MCF 10A (cell line): ENCODE measurements at places on chromosomes 11 and 22. TPM values are rescaled to one million over a fixed set of nuclear protein-coding genes. Genes with fewer than 3 reads are reported as not detected.
A peak's percentile ranks its signal among the peaks of the same experiment; 100 is the strongest.

PDE2A gene
- 1.9 and 3.3 TPM in 2 replicates for total RNA-seq

DNA sequence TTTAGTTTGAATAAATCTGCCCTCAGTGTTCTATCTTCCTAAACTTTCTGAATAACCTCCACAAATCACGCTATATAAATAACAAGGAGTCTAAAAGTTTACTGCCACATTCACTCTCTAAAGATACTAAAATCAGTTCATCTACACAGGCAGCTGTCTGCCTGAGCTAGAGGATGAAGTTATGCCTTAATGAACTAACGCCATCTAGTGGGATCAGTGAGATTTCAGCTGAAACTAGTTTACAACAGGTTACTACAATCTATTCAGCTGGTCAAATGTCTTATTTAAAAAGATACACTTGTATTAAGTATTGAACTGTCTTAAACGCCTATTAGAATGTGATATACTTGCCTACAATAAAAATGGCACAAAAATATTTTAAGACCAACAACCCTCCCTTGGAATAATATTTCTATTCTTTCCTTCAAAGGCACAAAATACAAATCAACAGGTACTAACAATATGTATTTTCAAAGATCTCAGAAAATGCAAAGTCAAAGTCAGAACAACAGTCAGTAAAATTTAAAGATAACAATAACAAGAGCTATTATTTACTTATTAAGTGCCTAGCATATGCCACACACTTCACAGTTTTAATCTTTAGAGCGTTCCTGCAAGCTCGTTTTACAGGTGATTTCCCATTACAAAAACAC lies 84.1 kb downstream of the LARGE2 start:
- H3K27ac ChIP-seq: no peak overlapping the region
- H3K4me3 ChIP-seq: no peak overlapping the region
- peaks cover 12% of the 10 kb centered on the region for H3K4me1 ChIP-seq
- no peaks in the 10 kb centered on the region for H3K27me3 ChIP-seq

- no peak for DNase-seq
- H3K4me1 ChIP-seq: no peaks in the 10 kb centered on the region
- H3K4me3 ChIP-seq: no peak overlapping the region
Measured at GRCh38 chr22:49413551-49413950, 414.1 kb downstream of the BRD1 start.

- H3K36me3 ChIP-seq: peaks cover 7% of the 10 kb centered on the region
- DNase-seq: peak; percentile 75
- H3K4me3 ChIP-seq: no peak overlapping the region
- no peaks in the 10 kb centered on the region for H3K27me3 ChIP-seq
- no peak overlapping the region for H3K27ac ChIP-seq
Measured at GRCh38 chr11:75554258-75555022, 7.6 kb upstream of the SERPINH1 start.

CAPN5 gene
- total RNA-seq: 0.26 and 0.49 TPM in 2 replicates

- no peaks in the 10 kb centered on the region for H3K27me3 ChIP-seq
- H3K36me3 ChIP-seq: peaks cover 7% of the 10 kb centered on the region
- no peak overlapping the region for H3K4me3 ChIP-seq
- H3K4me1 ChIP-seq: peaks cover 6% of the 10 kb centered on the region
Measured at GRCh38 chr22:45583504-45583903, 80.8 kb downstream of the FBLN1 start.

GRCh38 chr11:63814383-63814736 lies 1.1 kb downstream of the SPINDOC start:
- H3K27ac ChIP-seq: no peak overlapping the region
- no peak for DNase-seq
- peaks cover 26% of the 10 kb centered on the region for H3K4me1 ChIP-seq
- H3K4me3 ChIP-seq: peak overlapping the region; percentile 75
- no peaks in the 10 kb centered on the region for H3K27me3 ChIP-seq
- peaks cover 34% of the 10 kb centered on the region for H3K36me3 ChIP-seq

GRCh38 chr11:72228229-72228843 lies 3.8 kb downstream of the INPPL1 start:
- no peak for DNase-seq
- H3K36me3 ChIP-seq: peaks cover 46% of the 10 kb centered on the region
- no peaks in the 10 kb centered on the region for H3K27me3 ChIP-seq
- H3K27ac ChIP-seq: no peak overlapping the region
- no peak overlapping the region for H3K4me3 ChIP-seq
- peaks cover 8% of the 10 kb centered on the region for H3K4me1 ChIP-seq

KRTAP5-10 gene
- not detected in 2 replicates for total RNA-seq

DNA sequence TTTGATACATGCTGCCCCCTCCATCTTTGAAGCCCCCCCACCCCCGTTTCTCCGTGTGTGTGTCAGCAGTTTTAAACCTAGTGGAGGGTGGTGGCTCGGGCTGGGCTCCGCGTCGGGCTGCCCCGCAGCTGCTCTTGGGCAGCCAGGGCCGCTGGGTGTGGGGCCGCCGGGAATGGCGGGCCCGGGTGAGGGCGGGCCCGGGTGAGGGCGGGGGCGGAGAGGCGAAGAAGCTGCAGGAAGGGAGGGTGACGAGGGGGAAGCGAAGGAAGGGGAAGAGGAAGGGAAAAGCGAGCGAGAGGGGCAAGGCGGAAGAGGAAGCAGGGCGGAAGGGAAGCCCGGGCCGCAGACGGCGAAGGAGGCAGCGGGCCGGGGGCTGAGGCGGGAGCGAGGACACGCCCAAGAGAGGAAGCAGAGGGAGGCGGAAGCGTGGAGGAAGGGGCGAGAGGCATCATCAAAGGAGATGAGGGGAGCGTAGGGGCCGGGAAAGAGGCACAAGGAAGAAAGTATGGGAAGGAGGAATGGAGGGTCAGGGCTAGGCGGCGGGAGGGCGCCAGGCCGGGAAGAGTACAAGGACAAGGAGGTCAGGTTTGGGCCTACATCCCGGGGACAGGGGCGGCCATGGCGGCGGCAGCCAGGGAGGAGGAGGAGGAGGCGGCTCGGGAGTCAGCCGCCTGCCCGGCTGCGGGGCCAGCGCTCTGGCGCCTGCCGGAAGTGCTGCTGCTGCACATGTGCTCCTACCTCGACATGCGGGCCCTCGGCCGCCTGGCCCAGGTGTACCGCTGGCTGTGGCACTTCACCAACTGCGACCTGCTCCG lies 82.4 kb downstream of the BCR start:
- peaks cover 65% of the 10 kb centered on the region for H3K36me3 ChIP-seq
- DNase-seq: no peak
- H3K4me3 ChIP-seq: no peak overlapping the region
- no peaks in the 10 kb centered on the region for H3K4me1 ChIP-seq
- H3K27ac ChIP-seq: no peak overlapping the region

TEX54 gene
- not detected in 2 replicates for total RNA-seq

GRCh38 chr11:64656862-64657261 lies 65.8 kb downstream of the SLC22A12 start:
- DNase-seq: no peak
- H3K27me3 ChIP-seq: no peaks in the 10 kb centered on the region
- H3K4me3 ChIP-seq: no peak overlapping the region
- peaks cover 15% of the 10 kb centered on the region for H3K4me1 ChIP-seq
- H3K27ac ChIP-seq: no peak overlapping the region
